Suppressor macrophage treated with lipopolysaccharide for 4 hours (primary cell): ENCODE measurements at places on chromosomes 2 and 18.

DNA sequence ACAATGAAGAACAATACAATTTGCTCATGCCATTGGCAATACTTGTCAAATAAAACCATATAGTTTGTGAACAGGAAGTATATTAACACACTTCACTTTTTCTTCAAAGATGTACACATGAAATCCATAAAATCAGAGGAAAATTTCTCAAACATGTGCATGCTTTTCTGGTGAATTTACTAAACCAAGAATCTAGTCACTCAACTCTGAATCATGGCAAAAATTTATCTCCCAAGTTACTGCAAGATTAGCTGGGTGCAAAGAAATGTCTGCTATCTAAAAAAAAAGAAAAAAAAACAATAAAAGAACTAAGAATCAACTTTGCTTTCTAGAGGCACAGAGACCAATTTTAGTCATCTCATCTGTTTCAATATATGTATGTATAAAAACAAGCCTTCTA, 419.2 kb downstream of the NR4A2 start:
- no peak for DNase-seq

GRCh38 chr18:62590799-62591590, 68.2 kb downstream of the ZCCHC2 start:
- no peak for DNase-seq

- DNase-seq: peak; percentile 64
Measured at GRCh38 chr2:211745295-211746097, 793.1 kb downstream of the ERBB4 start.

- no peak for DNase-seq
Measured at GRCh38 chr2:1837022-1837421, 92.7 kb upstream of the PXDN start.

DNA sequence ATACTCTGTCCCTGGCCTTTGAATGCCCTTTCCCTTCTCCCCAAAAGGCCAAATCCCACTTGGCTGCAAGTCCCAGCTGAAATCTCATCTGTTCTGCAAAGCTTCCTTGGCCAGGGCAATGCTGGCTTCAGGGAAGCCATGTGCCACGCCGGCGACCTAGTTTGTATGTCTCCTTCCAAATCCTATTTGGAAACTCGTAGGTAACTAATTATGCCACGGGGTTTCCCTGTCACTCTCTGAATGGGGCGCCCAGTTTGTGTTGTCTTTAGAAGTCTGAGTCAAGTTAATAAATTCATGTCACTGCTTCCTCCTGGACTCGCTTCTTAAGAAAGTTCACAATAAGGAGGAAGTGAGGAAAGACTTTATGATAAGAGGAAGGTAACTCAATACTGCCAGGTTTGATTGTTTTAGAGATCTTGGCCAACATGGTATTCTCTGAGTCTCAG, 19.1 kb downstream of the FHL2 start:
- DNase-seq: no peak

- no peak for DNase-seq
Measured at GRCh38 chr2:44459739-44460138, 98.0 kb downstream of the CAMKMT start.

GRCh38 chr2:10222-10875, 36.0 kb downstream of the FAM110C start:
- no peak for DNase-seq

DNA sequence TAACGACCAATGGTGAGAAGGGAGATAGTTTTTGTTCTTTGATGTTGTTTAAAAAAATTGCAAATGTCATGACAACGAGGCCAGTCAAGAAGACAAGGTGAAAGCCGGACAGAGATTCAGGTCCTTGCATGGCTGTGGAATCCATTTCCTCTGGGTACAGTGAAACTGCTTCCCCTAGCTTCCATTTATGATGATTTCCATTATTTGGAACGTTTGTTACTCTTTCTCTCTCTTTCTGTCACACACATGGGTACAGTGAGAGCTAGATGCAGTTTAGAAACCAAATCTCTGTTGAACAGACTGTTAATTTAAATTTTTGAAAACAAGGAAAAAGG, 57.4 kb upstream of the MSH2 start:
- DNase-seq: no peak

DNA sequence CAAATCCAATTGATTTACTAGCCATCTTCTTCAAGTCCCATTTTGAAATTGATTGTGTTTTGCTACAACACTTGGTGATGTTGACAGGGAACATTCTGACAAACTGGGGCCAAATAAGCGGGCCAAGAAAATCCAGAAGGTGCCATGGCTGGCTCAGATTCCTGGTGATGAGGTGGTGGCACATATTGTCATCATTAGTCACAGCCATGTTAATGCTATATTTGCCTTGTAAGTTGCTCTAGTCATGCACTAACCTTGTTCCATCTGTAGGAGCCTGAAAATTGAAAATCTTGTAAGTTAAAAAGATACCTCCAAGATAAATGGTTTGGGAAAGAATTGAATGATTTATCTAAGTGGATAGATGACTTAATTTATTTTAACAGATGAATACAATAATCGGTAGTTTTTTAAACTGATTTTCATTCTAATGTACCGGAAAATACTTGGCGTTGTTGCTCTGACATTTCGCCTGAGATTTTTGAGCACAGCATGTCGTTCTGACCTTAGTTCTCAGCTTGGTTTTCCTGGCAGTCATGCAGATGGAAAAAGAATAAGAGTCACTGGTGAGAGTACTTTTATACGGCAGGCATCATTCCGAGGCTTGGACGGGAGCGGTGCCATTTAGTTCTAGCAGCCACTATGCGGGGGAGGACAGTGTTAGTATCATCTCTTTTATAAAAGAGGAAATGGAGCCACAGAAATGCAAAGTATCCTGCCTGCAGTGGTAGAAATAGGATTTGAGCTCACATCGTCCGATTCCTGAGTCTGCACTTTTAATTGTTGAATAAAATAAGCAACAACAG, 133.9 kb downstream of the ZNF532 start:
- no peak for DNase-seq

- DNase-seq: no peak
Measured at GRCh38 chr2:128389388-128390086, 70.9 kb upstream of the HS6ST1 start.

DNA sequence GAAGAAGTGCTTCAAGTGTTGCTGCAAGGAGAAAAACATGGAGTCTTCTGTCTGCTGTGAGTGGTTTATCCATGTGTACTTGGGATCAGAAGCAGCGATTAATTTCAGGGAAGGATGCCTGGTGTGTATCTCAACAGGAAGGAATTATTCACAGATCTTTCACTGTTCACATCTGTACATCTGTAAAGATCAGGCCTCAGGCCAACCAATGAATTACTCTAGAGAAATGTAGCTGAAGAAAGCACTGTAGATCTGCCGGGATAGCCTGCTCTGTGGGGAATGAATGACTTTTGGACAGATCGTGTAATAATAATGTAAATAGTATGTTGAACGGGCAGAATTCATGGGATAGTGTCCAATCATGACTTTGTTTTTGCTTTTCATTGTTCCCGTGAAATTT, 54.0 kb upstream of the SPP2 start:
- no peak for DNase-seq

DNA sequence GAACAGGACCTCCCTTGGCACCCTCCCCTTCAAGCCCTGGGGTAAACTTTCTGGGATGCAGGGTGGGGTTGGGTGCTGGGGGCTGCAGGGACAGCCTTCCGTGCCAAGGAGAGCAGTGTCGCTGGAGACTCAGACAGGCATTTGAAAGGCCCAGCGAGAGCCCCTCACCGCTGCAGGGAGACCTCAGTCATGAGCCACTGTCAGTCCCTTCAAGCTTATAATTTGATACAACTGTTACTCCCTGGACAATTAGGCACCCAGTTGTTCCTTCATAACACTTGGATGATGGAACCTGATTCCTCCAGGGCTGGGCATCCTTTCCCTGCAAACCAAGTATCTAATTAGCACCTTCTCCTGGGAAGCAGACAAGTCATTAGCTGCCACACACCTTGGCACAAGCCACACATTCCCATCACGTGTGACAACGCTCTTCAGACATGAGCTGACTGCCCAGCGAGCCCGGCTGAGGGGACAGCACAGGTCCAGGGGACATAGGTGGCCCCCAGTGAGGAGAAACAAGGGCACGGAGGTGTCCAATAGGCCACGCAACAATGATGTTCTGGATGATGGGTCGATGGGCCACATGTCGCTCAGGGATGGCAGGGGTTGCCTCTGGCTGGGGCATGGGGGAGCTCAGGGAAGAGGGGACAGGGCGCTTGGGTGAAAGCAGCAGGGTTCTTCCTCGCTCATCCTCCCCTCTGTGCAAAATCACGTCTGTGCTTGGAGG, 59.6 kb downstream of the KCNF1 start:
- no peak for DNase-seq

DNA sequence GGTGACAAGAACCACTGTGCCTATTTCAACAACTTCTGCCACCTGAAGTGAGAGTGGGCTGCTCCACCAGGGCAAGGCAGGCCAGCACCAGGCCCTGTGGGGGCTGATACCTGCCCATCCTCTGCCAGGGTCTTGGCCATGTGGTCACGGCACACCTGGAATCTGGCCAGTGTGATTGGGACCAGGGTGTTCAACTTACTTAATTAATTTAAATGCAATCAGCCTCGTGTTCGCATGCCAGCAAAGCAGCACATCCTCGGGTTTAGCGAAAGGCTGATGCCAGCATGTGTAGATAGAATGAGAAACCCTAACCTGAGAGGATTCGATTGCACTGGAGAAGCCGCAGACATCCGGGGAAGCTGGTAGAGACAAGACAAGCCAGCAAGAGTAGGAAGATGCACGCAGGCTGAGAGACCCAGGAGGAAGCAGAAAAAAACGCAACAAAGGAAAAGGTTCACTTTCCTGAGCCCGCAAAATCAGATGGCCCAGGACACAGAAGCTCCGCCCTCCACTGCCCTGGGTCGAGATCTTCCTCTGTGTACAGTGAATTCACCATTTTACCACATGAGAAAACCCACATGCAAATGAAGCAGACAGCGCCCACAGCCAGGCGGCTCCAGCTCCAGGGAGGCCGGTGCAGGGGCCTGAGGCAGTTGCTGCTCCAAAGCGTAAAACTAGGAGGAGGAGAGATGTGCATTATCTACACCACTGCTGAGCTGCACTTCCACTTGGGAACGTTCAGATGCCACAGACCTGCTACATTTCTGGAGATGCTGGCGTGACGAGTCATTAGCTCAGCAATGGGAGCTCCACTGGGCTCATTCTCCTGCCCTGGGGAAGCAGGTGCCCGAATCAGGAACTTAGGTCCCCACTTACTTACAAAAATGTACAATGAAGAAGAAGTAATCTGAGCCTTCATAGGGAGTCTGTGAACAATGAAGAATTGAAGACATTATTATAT, 92.1 kb downstream of the TMEM18 start:
- no peak for DNase-seq

DNA sequence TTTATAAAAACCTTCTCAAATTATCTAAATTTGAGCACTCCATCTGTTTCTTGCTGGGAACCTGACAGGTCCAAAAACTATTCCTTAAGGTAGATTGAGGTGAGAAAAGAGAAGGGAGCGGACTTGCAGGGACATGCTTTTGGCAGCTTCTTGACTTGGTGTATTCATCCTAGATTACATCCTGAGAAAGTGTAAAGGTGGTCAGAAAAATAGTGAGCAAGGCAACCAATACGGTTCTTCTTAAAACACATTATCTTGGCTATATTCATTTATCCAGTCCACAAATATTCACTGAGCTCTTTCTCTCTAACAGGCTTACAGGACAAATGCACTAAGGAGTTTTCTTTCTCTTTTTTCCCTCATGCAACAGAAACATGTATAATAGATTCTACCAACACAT, 230.0 kb downstream of the LRP1B start:
- DNase-seq: no peak

DNA sequence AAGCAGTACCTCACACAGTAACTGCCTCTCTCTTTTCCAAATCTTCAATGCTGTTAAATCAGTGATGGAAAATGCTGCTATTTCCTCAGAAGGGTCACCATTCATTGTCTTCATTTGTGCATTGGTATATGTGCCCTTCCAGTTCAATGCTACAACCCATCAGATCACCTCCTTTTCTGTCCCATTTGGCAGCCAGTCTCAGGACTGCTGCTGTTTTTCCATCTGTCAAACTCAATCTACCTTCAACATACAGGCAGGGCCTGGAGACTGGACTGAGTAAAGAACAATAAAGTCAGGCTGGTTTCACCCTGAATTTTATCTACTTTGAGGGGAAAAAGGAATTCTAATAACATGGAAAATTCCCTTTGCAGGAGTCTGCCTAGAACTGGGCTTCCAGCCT, 17.9 kb downstream of the ZNF385B start:
- DNase-seq: no peak

- DNase-seq: no peak
Measured at GRCh38 chr18:40371673-40372072, 1583.4 kb upstream of the PIK3C3 start.

DNA sequence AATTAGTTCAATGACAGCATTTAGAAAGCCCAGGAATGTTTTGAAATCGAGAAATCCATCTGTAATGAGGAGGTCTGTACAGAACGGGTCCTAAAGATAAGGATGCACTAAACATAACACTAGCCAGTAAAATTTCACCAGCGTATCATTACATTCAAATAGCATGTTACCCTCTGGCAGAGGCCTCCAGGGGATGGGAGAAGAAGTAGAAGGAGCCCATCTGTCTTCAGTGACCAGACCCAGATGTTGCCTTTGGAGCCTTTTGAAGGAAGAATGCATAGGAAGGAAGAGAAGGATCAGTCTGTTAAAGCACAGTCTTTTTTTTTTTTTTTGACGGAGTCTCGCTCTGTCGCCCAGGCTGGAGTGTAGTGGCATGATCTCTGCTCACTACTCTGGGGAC, 86.1 kb upstream of the BCL2L11 start:
- no peak for DNase-seq

DNA sequence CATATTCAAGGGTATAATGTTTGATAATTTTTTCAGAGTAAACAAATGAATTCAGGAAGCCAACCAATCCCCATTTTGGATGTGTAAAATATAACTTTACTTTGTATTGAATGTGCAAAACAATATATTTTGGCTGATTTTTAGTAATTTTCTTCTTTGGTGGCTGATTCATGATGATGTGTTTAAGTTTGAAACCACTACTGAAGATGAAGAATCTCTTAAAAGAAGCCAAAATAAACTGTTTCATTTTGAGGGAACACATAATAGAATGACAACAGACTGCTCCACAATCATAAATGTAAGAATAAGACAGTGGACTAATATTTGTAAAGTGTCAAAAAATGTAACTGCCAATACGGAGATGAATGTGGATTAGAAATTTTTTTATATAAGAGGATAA, 52.5 kb upstream of the TRIM43 start:
- DNase-seq: no peak

GRCh38 chr2:54569745-54570301, 113.7 kb downstream of the SPTBN1 start:
- DNase-seq: no peak

DNA sequence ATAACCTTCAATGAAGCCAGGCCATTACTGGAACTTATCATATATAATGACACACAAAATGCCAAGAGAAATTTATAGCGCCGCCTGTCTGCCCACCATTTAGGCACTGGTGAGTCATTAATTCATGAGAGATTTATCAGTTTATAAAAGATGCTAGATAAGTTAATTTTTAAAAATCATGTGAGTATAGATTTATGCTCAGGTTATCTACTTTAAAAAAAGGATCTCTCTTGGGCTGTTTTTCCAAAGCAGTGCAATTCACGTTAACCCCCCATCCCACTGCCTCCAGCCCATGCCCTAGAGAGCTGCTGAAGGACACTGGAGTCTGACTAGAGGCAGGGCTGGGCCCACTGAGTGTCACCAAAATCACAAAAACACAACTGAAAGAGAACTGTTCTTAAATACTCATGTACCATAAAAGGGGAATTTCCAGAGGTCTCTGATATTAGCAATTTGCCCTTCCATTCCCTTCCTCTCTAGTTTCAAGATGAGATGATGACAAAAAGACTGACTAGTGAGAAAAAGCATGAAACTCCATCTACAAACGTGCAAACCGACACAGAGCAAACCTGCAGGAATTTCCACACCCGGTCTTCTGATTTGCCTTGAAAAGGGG, 160.8 kb downstream of the BCL2 start:
- peak; percentile 89 for DNase-seq

- no peak for DNase-seq
Measured at GRCh38 chr2:219642069-219642454, 14.6 kb downstream of the SLC4A3 start.
